ENCODE measurements at places on chromosomes 7 and 10. TPM values are rescaled to one million over a fixed set of nuclear protein-coding genes. Genes with fewer than 3 reads are reported as not detected.

DNA sequence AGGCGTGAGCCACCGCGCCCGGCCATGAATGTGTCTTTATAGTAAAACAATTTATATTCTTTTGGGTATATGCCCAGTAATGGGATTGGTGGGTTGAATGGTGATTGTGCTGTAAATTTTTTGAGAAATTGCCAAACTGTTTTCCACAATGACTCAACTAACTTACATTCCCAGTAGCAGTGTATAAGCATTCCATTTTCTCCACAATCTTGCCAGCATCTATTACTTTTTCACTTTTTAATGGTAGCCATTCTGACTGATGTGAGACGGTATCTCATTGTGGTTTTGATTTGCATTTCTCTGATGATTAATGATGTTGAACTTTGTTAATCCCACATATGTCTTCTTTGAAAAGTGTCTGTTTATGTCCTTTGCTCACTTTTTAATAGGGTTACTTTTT, 1187.9 kb downstream of the XPNPEP1 start:
- no peaks in the 10 kb centered on the region for H3K36me3 ChIP-seq
- no peak overlapping the region for H3K4me3 ChIP-seq
- DNase-seq: no peak
- H3K4me1 ChIP-seq: no peaks in the 10 kb centered on the region

GRCh38 chr7:107785926-107786325, 17.1 kb downstream of the SLC26A3 start:
- no peaks in the 10 kb centered on the region for H3K27me3 ChIP-seq
- no peaks in the 10 kb centered on the region for H3K36me3 ChIP-seq
- H3K4me3 ChIP-seq: no peak overlapping the region
- DNase-seq: peak; percentile 86
- H3K4me1 ChIP-seq: peaks cover 77% of the 10 kb centered on the region
- peak overlapping the region; percentile 76 for H3K27ac ChIP-seq

GRCh38 chr7:104951546-104951945, 62.5 kb upstream of the KMT2E start:
- H3K36me3 ChIP-seq: no peaks in the 10 kb centered on the region
- no peak overlapping the region for H3K4me3 ChIP-seq
- no peak for DNase-seq
- no peaks in the 10 kb centered on the region for H3K4me1 ChIP-seq
- no peaks in the 10 kb centered on the region for H3K27me3 ChIP-seq
- H3K27ac ChIP-seq: no peak overlapping the region

DNA sequence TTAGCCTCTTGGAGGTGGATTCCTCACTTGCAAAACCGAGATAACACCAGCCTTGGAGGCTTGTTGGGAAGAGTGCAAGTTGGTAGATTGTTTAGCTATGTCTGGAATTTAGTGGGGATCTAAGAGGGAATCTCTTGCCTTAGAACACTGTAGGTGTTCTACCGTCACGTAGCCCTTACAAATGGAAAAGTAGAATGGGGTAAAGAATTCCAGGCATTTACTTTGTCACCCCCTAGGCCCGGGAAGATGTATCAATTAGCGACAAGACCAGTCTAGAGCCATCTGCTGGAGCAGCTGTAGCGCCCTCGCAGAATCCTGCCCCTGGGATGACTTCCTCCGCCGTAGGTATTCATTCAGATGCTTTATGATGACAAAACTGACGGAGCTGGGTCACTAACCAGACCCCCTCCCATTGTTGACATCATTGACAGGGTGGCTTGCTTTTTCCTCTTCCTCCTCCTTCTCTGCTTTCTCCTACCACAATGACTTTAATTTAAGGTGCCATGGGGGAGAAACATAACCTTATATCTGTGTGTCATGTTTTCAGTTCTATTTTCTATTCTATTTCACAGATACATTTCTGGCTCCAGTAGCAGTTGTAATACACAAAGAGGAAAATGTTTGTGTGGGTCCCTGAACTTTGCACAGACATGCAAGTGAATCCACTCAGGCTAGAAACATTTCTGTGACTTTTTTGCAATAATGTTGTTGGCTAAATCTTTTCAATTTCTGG, 262.6 kb upstream of the LYZL1 start:
- no peaks in the 10 kb centered on the region for H3K4me1 ChIP-seq
- no peaks in the 10 kb centered on the region for H3K36me3 ChIP-seq
- H3K4me3 ChIP-seq: no peak overlapping the region
- no peak overlapping the region for H3K27ac ChIP-seq
- DNase-seq: no peak

DNA sequence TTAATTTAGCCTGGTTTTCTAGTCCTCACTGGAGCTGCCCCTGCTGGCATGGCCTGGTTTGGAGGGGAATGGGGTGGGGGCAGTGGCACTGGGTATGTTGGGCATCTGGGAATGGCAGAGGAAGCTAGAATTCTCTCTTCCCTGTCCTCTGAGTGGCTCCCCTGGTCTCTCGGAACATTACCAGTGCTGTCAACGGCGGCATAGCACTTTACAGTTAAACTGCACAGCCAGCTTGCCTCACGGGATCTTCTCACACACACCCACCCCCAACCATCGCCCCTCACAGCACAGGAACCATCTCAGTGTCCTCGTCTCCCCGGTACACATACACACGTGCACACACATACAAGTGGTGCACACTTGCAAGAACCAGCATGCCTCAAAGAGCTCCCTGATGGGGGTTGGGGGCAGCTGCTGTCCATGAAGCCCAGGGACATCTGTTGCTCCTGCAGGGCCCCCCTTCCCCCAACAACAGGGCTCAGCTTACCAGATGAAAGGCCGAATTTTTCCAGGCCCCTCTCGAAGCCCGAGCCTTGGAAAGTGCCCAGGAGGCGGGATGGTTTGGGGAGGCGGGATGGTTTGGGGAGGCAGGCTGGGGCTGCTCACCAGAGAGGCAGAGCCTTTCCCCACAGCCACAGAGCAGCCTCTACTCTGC, 41.0 kb downstream of the TSPAN15 start:
- H3K4me1 ChIP-seq: peaks cover 78% of the 10 kb centered on the region
- H3K27ac ChIP-seq: peak overlapping the region; percentile 88
- no peak overlapping the region for H3K4me3 ChIP-seq
- DNase-seq: peak; percentile 72
- no peaks in the 10 kb centered on the region for H3K36me3 ChIP-seq
- no peaks in the 10 kb centered on the region for H3K27me3 ChIP-seq

GRCh38 chr7:45599851-45600706, 25.9 kb downstream of the ADCY1 start:
- no peaks in the 10 kb centered on the region for H3K27me3 ChIP-seq
- H3K4me1 ChIP-seq: no peaks in the 10 kb centered on the region
- no peak for DNase-seq

GRCh38 chr7:125406111-125406510, 476.5 kb upstream of the POT1 start:
- DNase-seq: no peak
- no peaks in the 10 kb centered on the region for H3K36me3 ChIP-seq
- no peaks in the 10 kb centered on the region for H3K4me1 ChIP-seq
- no peak overlapping the region for H3K4me3 ChIP-seq
- no peak overlapping the region for H3K27ac ChIP-seq
- no peaks in the 10 kb centered on the region for H3K27me3 ChIP-seq

GRCh38 chr10:88865281-88865876, 13.7 kb upstream of the ANKRD22 start:
- no peaks in the 10 kb centered on the region for H3K36me3 ChIP-seq
- H3K27ac ChIP-seq: no peak overlapping the region
- no peaks in the 10 kb centered on the region for H3K27me3 ChIP-seq
- no peak overlapping the region for H3K4me3 ChIP-seq

- no peak overlapping the region for H3K4me3 ChIP-seq
- DNase-seq: no peak
- no peaks in the 10 kb centered on the region for H3K27me3 ChIP-seq
- no peaks in the 10 kb centered on the region for H3K36me3 ChIP-seq
- peak overlapping the region; percentile 10 for H3K27ac ChIP-seq
- peaks cover 13% of the 10 kb centered on the region for H3K4me1 ChIP-seq
Observed at GRCh38 chr7:21603972-21604749, 61.3 kb downstream of the DNAH11 start.

GRCh38 chr10:12422189-12422588, 72.8 kb downstream of the CAMK1D start:
- H3K4me3 ChIP-seq: no peak overlapping the region
- H3K27me3 ChIP-seq: no peaks in the 10 kb centered on the region
- DNase-seq: no peak
- H3K4me1 ChIP-seq: no peaks in the 10 kb centered on the region
- no peak overlapping the region for H3K27ac ChIP-seq
- H3K36me3 ChIP-seq: no peaks in the 10 kb centered on the region

DNA sequence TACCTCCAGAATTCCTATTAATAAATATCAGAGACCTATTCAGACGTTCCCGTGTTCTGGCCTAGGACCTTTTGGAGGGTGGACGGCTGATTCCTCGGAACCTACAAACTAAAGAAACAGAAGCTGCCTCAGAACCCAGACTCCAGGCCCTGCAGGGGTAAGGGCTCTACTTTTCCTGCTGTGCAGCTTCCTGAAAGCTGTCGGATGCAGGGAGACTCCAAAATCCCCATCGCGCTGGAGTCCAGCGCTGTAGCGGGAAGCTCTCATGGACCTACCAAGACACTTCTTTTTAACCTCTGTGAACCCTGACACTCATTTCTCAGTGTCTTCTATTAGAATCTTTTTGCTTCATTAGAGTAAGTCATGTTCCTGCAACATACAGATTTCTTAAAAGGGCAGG, 244.5 kb upstream of the PITRM1 start:
- no peaks in the 10 kb centered on the region for H3K4me1 ChIP-seq
- H3K36me3 ChIP-seq: no peaks in the 10 kb centered on the region
- no peak overlapping the region for H3K4me3 ChIP-seq
- no peak overlapping the region for H3K27ac ChIP-seq

DNA sequence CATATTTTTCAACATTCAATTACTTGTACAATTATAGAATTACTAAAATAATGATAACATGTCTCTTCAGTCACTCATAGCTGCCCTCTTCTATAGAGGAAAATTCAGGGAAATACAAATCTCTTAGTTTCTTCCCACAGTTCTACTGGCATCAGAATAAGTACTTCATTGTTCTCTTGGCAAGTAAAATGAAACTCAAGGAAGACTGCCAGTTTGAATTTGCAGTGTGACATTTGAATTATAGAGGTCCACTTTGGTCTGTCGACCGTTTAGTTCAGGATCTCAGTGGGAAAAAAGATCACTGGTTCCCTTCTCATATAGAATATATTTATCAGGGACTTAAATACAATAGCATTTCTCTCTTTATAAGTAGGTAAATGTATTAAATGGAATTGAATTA, 114.5 kb downstream of the PON1 start:
- no peaks in the 10 kb centered on the region for H3K36me3 ChIP-seq
- no peak overlapping the region for H3K4me3 ChIP-seq
- no peak overlapping the region for H3K27ac ChIP-seq
- no peak for DNase-seq
- no peaks in the 10 kb centered on the region for H3K27me3 ChIP-seq
- peaks cover 5% of the 10 kb centered on the region for H3K4me1 ChIP-seq

- no peaks in the 10 kb centered on the region for H3K27me3 ChIP-seq
- H3K4me3 ChIP-seq: no peak overlapping the region
- H3K27ac ChIP-seq: no peak overlapping the region
- no peaks in the 10 kb centered on the region for H3K4me1 ChIP-seq
- H3K36me3 ChIP-seq: no peaks in the 10 kb centered on the region
Observed at GRCh38 chr10:46525177-46525823, 31.2 kb downstream of the GPRIN2 start.

- no peak overlapping the region for H3K4me3 ChIP-seq
- no peaks in the 10 kb centered on the region for H3K36me3 ChIP-seq
- no peak overlapping the region for H3K27ac ChIP-seq
- H3K4me1 ChIP-seq: peaks cover 37% of the 10 kb centered on the region
- H3K27me3 ChIP-seq: peaks cover 99% of the 10 kb centered on the region
Observed at GRCh38 chr10:101773923-101774588, 1.9 kb downstream of the FGF8 start.

GRCh38 chr7:33039903-33040292, 22.7 kb downstream of the NT5C3A start:
- H3K27me3 ChIP-seq: no peaks in the 10 kb centered on the region
- no peak for DNase-seq
- H3K36me3 ChIP-seq: no peaks in the 10 kb centered on the region
- peaks cover 67% of the 10 kb centered on the region for H3K4me1 ChIP-seq
- H3K4me3 ChIP-seq: peak overlapping the region; percentile 44

- no peak for DNase-seq
- H3K4me3 ChIP-seq: no peak overlapping the region
- H3K27ac ChIP-seq: no peak overlapping the region
- H3K36me3 ChIP-seq: peaks cover 9% of the 10 kb centered on the region
Observed at GRCh38 chr10:112429147-112429546, 17.6 kb downstream of the ZDHHC6 start.

- no peaks in the 10 kb centered on the region for H3K27me3 ChIP-seq
- H3K4me1 ChIP-seq: peaks cover 16% of the 10 kb centered on the region
- no peaks in the 10 kb centered on the region for H3K36me3 ChIP-seq
- DNase-seq: no peak
- H3K4me3 ChIP-seq: no peak overlapping the region
Observed at GRCh38 chr10:63388421-63389031, 77.3 kb downstream of the JMJD1C start.

GRCh38 chr10:23362879-23363792, 18.5 kb upstream of the C10orf67 start:
- no peaks in the 10 kb centered on the region for H3K27me3 ChIP-seq
- no peak for DNase-seq
- H3K36me3 ChIP-seq: no peaks in the 10 kb centered on the region
- H3K4me3 ChIP-seq: no peak overlapping the region
- no peaks in the 10 kb centered on the region for H3K4me1 ChIP-seq
- no peak overlapping the region for H3K27ac ChIP-seq

GRCh38 chr10:127196282-127197153, at the start of gene INSYN2A:
Gene INSYN2A (minus strand): TSS chr10:127196591. CDS start chr10:127176395, 20,196 bp downstream.
- H3K36me3 ChIP-seq: no peaks in the 10 kb centered on the region
- peak within 1 kb of the TSS; percentile 14 for H3K4me3 ChIP-seq
- DNase-seq: no peak

DNA sequence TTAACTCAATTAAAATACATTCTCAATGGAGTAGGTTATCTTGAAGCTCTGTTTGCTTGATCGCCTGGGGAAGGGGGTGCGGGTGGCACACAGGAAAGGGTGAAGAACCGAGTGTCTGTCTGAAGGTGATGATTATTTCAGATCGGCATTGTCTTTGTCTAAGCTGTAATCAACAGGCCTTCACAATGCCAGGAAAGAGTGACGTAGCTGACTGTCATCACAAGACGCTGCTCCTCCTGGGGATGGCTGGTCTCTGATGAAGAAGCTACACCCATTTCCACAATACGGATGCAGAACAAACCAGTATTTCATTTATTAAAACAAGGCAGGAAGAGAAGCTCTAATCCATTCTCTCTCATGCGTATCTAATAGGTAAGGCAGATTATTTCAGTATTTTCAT, 19.4 kb downstream of the JCAD start:
- no peaks in the 10 kb centered on the region for H3K27me3 ChIP-seq
- no peak overlapping the region for H3K4me3 ChIP-seq
- DNase-seq: no peak
- H3K36me3 ChIP-seq: peaks cover 61% of the 10 kb centered on the region

STEAP1B gene
- 2.1 TPM for total RNA-seq

GATA3 gene
- total RNA-seq: not detected

ITIH5 gene
- total RNA-seq: 106 TPM

TAS2R3 gene
- total RNA-seq: 1.8 TPM

OIT3 gene
- not detected for total RNA-seq

AGBL3 gene
- total RNA-seq: 1.1 TPM

SLC35G1 gene
- 3.8 TPM for total RNA-seq

GPR15LG gene
- total RNA-seq: not detected

All from sigmoid colon (tissue), 7 donors.